Inflammatory macrophage treated with lipopolysaccharide for 1 hour (primary cell): ENCODE measurements at places on chromosomes 1 and 21.

DNA sequence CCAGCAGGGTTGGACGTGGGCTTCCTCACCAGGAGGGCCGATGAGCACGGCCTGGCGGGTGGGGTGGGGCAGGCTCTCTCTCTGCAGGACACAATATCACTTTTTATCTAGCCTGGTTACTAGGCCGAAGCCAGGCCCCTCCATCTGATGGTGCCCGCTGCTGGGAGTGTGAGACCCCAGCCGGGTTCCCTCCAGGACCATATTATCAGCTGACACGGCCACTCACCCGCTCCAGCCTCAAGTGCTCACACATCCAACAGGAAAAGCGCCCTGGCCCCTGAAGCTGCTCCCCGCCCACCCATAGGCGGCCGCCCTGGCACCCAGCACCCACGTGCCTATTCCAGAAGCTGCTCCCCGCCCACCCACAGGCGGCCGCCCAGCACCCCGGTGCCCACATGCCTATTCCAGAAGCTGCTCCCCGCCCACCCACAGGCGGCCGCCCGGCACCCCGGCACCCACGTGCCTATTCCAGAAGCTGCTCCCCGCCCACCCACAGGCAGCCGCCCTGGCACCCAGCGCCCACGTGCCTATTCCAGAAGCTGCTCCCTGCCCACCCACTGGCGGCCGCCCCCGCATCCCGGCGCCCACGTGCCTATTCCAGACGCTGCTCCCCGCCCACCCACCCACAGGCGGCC is 5.0 kb downstream of the SLC19A1 start:
- DNase-seq = no peak

DNA sequence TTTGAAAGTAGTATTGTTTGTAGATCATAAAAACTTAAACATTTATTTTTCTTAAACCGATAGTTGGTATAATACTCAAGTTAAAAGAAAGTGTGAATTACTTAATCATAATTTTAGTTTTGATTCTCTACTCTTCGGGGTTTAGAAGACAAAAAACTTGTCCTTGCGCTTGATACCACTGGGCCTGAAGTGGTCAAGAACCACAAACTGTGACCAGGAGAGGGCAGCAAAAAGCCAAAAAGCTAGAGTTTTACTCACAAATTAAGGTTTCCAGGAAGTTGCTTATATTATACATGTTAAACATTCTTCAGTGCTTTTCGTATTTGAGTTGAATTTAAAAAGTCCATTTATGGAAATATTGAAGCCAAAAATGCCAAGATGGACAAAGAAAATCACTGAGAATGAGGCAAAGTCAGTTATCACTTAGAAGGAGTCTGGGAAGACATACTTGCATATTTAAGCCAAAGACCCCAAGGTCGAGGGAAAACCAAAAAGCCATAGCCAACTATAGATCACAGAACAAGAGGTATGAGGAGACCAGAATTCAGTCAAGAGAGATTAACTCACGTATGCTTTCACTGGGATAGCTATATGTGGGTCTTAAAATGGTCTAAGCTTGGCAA is 34.2 kb downstream of the EFCAB7 start:
- peak; percentile 66 for DNase-seq

GRCh38 chr1:207072233-207072632 is 16.4 kb upstream of the C4BPB start:
- no peak for DNase-seq

DNA sequence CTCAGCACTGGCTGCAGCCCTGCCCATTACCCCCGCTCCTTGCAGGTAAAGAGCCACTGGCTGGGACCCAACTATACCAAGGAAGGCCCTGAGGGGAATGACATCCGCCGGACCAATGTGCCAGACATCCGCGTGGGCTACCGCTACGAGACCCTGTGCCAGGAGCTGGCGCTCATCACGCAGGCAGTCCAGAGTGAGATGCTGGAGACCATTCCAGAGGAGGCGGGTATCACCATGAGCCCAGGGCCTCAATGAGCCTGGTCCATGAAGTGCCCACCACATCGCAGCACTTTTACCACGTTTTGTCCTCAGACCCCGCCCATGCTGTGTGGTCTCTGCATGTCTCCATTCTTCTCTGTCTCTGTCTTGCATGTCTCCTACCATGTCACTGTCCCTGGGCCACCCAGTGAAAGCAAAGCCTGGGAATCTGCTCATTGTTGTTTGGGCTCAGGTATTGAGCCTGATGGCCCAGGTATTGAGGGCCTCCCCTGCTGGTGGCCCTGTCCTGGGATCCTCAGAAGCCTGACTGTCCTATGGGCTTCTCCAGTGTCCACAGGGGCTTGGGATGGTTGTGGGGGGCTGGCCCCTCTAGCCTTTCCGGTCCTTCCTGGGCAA is 11.4 kb downstream of the AMPD2 start:
- DNase-seq = no peak

DNA sequence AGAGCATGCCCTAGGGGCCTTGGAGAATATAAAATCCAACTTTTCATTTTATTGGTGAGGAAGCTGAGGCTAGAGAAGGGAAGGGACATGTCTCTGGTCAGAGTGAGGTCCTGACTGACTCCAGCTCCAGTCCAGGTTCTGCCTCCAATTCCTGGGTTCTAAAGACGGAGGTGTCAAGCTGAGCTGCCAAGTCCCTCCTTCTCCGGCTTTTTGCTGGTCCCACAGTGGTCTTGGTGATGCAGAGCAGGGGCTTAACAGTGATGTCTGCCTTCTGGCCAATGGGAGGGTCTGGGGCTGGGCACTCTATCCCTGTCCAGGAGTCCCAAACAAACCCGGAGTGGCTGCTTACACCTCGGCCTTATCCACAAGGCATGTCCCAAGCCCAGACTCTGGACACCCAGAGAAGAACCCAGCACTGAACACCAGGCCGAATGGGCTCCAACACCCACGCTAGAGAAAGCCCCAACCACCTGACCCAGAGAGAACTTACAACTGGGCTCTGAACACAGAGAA is 104.8 kb downstream of the EBNA1BP2 start:
- DNase-seq = no peak
